ENCODE measurements at places on chromosomes 4 and X. TPM values are rescaled to one million over a fixed set of nuclear protein-coding genes. Genes with fewer than 3 reads are reported as not detected.

- DNase-seq = no peak
Observed at GRCh38 chr4:173177232-173177631, 8.6 kb downstream of the GALNT7 start.

- no peak for DNase-seq
Observed at GRCh38 chrX:17397074-17397473, 22.1 kb downstream of the NHS start.

DNA sequence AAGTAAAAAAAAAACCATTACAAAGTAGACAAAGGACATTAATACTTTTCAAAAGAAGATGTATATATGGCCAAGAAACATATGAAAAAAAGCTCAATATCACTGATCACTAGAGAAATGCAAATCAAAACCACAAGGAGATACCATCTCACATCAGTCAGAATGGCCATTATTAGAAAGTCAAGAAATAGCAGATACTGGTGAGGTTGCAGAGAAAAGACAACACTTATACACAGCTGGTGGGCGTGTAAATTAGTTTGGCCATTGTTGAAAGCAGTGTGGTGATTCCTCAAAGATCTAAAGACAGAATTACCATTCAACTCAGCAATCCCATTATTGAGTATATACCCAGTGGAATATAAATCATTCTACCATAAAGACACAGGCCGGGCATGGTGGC lies 39.3 kb downstream of the TASL start:
- no peak for DNase-seq

- DNase-seq = no peak
Observed at GRCh38 chr4:149910177-149910576, 94.5 kb upstream of the IQCM start.

DNA sequence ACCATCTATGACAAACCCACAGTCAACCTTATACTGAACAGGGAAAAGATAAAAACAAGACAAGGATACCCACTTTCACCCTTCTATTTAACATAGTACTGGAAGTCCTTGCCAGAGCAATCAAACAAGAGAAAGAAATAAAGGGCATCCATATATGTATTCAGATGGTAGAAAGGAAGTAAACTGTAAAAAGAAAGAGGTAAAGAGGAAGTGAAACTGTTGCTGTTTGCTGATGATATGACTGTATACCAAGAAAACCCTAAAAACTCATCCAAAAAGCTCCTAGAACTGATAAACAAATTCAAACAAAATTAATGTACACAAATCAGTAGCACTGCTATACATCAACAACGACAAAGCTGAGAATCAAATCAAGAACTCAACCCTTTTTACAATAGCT lies 538.7 kb upstream of the PABPC4L start:
- DNase-seq = no peak

GRCh38 chrX:132940727-132941327 lies 17.6 kb downstream of the HS6ST2 start:
- no peak for DNase-seq

DNA sequence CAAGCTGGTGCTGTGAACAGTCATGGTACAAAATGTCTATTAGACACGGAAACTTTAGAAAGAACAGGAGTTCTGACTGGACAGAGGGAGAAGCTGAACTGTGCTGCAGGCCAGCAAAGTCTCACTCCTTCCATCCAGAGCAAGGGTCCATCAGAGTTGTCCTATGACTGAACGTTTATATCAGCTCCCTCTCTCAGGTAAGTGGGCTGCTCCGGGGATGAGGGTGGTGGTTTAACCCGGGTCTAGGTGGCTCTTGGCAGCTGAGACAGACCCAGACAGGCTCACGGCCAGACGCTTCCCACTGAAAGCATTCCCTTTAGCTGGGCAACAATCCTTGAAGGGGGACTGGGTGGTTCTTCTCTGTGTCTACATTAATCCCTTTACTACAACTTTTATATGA lies 385.0 kb upstream of the SMIM31 start:
- DNase-seq = no peak

DNA sequence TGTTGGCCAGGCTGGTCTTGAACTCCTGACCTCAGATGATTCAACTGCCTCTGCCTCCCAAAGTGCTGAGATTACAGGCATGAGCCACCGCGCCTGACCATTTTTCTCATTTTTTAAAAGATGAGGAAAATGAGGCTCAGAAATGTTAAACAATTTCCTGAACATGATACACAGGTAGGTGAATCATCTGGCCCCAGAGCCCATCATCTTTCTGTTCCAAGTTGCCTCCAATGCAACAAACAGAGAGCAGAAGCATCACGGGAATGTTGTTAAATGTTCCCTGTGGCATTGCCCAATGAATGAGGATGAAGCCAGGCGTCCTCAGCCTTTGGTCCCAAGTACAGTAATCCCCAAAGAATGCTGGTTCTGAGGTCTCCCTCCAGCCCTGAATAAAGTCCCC lies 31.3 kb upstream of the ANXA5 start:
- no peak for DNase-seq

GRCh38 chrX:50691820-50692219 lies 122.2 kb downstream of the SHROOM4 start:
- DNase-seq = no peak

- DNase-seq = no peak
Observed at GRCh38 chr4:129014566-129015509, 78.5 kb downstream of the SCLT1 start.

DNA sequence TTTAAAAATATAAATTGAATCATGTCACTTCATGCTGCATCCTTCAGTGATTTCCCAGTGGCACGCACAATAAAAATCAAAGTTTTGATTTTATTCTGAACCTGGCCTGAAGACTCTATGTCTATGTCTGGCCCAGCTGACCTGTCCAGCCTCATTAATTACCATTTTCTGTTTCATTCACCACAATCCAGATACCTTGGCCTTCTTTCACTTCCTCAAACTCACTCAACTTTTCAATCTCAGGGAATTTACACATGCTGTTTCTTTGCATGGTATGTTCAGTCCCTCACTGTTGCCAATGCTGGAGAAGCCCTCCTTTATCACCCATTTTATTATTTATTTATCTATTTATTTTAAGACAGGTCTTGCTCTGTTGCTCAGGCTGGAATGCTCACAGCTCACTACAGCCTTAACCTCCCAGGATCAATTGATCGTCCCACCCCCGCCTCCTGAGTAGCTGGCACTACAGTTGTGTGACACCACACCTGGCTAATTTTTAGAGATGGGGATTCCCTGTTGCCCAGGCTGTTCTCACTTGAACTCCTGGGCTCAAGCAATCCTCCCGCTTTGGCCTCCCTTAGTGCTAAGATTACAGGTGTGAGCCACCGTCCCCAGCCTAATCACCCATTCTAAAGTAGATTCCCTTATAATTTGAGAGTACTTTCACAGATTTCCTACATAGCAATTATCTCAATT lies 43.1 kb downstream of the ZGRF1 start:
- DNase-seq = no peak

DNA sequence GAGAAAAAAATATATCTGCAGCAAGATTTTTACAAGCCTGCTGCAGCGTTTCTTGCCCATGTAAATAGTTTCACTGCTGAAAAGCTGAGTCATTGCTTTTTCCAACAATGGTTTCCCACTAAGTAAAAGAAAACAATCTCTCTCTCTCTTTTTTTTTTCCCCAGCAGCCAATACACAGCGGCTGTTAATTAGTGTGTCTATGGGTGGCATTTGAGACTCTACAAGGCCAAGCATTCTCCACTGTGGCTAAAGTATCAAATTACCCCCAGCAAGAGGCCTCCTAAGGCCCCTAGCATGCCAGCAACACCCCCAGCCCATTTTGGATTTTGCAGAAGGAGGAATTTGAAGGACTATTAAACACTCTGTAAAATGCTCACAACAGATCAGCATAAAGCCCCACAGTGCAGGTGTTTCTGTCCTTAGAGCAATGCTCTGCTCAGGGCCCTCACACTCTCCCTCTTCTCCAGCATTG lies 837.4 kb downstream of the TRIML1 start:
- DNase-seq = no peak

- DNase-seq = no peak
Observed at GRCh38 chrX:110159235-110159634, 156.3 kb downstream of the TMEM164 start.

DNA sequence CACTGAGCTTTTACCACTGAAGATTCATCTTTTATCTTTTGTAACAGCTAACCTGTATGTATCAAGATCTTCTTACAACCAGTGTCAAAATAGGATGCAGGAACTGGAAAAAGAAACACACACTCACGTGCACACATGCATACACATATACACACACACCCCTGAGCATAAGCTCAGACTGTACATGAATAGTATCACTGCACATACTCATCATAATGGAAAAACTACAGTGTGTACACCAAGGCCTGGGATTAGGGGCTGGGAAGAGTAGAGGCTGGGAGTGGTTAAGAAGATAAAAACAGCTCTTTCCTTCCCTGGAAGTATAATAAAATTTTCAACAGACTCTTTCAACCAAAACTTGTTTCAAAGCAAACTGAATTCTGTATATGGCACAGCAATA lies 73.4 kb downstream of the RELL1 start:
- no peak for DNase-seq

DNA sequence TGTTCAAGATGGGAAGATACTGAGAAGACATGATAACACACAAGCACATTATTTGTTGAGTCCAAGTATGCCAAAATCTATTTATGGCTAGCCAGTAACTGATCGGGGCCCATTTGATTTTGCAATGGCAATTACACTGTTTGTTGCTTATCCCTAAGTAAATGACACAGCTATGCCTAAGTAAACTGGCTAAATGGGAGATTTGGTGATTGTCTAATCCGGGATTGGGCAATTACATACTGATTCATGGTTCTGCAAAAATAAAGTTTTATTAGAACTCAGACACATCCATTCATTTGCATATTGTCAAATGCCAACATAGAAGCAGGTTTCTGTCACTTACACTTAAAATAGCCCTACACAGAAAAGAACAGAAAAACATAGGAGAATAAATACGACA lies 140.2 kb upstream of the TBL1X start:
- no peak for DNase-seq

GRCh38 chr4:75745161-75745560 lies 20.8 kb downstream of the USO1 start:
- DNase-seq = no peak

DNA sequence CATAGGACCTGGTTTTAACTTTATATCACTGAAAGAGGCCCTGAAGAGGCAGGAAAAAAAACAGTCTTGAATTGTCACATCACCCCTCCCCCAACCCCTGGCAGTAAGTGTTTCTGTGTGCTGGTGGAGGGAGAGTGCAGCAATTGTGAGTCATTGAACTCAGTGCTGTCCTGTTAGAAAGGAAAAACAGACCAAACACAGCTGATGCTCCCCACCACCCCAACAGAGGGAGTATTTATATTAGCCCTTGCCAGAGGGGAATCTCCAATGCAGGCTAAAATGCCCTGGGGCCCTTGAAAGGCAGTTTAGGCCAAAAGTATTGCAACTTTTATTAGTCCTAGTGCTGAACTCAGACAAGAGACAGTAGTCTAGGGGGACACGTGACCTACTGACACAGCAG lies 197.8 kb upstream of the AGTR2 start:
- DNase-seq = no peak

DNA sequence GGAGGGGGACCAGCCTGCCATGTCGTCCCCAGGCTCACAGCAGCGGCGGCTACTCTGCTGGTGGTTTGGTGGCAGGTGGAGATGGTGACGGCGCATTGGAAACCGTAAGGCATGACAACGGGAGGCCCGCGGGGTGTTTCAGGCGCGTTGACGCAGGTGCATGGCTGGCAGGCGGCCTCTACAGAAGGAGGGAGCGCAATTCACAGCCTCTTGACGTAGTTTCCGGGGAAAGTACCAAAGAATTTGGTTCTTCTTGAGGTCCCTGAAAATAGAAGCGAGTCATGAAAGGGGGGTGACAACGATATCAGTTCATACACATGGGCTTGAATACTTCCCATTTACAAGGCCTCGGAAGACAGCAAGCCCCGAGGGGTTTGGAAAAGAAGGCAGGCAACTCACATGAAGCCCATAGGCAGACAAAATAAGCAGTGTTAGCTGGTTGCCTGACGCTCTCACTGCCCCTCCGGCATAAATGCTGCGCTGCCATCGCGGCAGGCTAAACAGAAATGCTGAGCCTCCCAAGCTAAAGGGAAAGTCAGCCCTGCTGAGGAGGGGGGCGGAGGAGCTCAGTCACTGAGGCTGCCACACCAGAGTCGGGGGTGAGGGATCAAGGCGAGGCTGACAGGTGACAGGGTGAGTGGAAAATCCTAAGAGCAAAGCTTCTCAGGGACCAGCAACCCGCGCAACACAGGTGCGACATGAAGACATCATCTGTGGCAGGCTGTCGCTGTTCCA lies 52.3 kb upstream of the PDLIM3 start:
- no peak for DNase-seq

DNA sequence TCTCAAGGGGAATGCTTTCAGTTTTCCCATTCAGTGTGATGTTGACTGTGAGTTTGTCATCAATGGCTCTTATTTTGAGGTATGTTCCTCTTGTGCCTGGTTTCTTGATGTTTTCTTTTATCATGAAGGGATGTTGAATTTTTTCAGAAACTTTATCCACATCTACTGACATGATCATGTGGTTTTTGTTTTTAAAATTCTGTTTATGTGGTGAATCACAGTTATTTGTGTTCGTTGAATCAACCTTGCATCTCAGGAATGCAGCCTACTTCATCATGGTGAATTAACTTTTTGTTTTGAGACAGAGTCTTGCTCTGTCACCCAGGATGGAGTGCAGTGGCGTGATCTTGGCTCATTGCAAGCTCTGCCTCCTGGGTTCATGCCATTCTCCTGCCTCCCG lies 263.1 kb upstream of the KLF3 start:
- DNase-seq = no peak

- DNase-seq = no peak
Observed at GRCh38 chr4:185885075-185885474, 73.1 kb upstream of the SORBS2 start.

- DNase-seq = no peak
Observed at GRCh38 chrX:4710618-4711433, 997.4 kb upstream of the PRKX start.

DNA sequence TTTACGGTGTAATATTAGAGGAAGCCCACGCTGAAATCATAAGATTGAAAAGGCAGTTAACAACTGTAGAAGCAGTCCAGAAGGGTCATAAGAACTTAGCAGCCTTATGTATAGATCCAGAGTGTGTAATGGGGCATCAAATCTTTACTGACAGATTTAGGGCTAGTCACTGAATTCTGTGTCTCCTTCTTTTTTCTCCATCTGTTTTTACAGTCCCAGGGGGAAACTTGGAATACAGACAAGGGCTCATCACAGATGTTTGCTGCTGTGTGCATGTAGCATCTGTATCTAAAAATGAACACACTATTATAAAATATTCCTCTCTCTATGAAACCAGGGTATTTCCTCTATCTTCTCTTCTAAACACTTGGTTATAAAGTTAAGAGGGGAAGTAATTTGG lies 43.9 kb downstream of the CYSLTR1 start:
- DNase-seq = no peak

GRCh38 chr4:56540826-56541225 lies 35.2 kb downstream of the ARL9 start:
- no peak for DNase-seq

The GPAT3 gene
- 6.9 TPM for total RNA-seq

The BEX2 gene
- total RNA-seq = 2.1 TPM

The SH2D1A gene
- 1.7 TPM for total RNA-seq

The PCDH10 gene
- total RNA-seq = 0.71 TPM

The SUPT20HL2 gene
- total RNA-seq = not detected

The RHOH gene
- total RNA-seq = 2.5 TPM

The UGT2B17 gene
- not detected for total RNA-seq

The TMEM175 gene
- total RNA-seq = 22.0 TPM

The ATP8A1 gene
- 6.7 TPM for total RNA-seq

The FHDC1 gene
- 1.5 TPM for total RNA-seq

The TLR10 gene
- not detected for total RNA-seq

The SHROOM4 gene
- total RNA-seq = 11.5 TPM

The EMCN gene
- total RNA-seq = 13.4 TPM

The SMIM43 gene
- total RNA-seq = 0.83 TPM

The MAGEA11 gene
- total RNA-seq = not detected
